ENCODE measurements at places on chromosomes 2 and 18.
A peak's percentile ranks its signal among the peaks of the same experiment; 100 is the strongest.

- no peak for DNase-seq
These were observed 265.3 kb upstream of the ZEB2 start for GRCh38 chr2:144785253-144785652.

DNA sequence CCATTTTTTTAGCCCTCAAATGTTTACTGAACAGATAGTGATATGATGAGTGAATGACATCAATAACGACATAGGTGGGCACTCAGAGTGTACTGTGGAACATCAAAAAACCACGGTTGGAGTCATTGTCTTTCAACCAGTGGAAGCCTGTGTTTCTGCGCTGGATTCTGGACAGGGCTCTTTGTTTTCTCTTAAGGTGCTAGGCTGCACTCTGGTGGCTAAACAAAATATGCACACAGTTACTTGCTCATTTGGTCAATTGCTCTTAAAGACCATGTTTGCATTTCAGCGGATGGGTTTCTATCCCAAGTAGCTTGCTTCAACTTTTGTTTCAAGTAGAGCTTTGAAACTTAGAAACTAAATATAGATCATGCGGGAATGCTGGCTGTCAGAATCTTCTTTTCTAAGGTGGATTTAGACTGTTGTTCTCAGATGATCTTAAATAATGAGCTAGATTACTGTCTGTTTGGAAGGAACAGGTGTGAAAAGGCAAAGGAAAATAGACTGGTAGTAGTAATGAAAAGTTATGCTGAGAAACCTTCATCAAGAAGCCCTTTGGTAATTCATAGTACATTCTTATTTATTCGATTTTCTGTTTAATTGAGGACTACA, 48.5 kb upstream of the LYPD6B start:
- peak; percentile 74 for DNase-seq

DNA sequence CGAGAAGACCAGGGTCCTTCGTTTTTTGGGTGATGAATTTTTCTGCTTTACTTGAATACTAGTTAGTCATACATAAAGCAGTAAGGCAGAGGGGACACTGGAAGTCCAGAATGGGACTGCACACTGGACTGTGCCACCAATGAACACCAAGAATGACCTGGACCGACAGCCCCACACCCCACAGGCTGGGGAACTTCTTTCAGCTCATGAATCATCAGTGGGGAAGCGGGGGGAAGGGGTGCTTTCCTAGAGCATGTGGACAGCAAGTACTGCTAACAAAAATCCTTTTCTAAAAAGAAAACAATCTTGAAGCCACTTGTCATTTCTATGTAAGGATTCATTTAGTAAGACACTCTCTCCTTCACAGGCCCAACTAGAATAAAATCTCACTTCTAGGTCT, 86.0 kb downstream of the DTNB start:
- no peak for DNase-seq

DNA sequence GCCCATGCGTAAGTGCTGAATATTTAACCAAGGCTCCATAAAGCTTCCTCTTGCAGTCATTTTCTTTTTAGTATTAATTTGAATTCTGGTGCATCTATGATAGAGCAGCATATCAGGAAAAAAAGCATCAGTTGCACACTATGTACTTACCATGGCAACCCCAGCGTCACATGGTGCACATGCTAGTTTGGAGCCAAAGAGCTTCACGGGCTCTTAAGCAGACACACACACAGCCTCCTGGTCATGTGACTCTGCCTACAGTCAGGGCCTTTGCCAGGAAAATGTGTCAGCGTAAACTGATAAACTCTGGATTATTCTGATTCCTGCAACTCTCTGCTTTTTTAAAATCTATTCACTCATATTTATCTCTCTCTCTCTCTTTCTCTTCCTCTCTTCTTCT, 30.2 kb downstream of the NYAP2 start:
- peak; percentile 77 for DNase-seq

- DNase-seq: no peak
These were observed 56.4 kb downstream of the ARHGEF4 start for GRCh38 chr2:130892793-130893785.

DNA sequence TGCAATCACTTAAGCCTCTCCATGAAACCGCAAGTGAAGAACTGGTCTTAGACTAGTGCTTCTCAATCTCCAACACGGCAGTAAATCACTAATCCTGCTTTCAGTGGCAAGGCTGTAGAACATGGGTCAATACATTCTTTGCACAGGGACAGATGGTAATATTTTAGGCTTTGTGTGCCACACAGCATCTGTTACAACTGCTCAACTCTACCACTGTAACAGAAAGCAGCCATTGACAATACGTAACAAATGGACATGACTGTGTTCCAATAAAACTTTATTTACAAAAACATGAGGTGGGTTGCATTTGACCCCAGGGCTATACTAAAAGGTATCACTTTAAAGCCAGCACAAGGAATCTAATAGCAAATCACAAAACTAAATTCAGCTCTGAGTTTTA, 51.1 kb downstream of the RNF152 start:
- no peak for DNase-seq

DNA sequence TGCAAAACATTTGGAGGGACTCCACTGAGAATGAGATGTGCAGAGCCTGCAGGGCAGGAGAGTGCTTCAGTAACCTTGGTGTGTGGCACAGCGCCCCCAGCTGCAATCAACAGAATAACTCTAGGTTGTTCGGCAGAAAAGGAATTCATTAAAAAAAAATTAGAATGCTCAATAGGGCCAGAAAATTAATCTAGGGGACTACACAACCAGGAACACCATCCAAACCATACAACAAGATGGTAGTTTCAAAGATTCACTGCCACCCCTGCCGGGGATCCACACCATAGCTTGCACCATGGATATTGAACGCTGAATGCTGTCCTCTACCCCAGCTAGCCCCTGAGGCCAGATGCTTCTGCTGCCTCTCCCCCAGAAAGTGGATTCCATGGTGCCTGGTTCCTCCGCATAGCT, 50.1 kb downstream of the THUMPD2 start:
- no peak for DNase-seq

DNA sequence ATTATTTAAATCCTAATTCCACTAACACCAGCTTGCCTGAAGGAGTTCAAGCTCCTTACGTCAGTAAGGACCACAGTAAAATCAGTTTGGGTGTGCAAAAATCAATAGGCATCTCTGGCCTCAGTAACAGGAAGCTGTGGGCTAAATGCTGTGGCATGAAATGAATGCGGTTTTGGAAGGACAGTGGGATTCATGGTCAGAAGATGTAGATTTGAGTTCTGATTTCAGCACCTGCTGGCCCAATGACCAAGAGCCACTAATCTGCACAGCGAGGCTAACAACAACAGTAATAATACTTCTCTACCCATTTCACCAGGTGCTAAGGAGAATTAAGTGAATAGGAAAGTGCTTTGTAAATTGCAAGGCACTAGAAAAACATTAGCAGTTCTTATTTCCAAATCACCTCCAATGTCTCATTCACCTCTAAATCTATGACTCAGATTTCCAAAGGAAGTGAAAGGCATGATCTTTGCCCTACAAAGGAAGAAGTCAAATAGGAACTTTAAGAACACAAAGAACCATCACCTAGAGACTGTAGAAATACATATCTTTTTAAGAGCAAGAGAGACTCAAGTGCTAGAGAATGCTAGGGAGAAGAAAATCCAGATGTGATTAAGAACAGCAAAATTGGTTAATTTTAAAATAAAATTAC, 172.6 kb downstream of the ANKRD44 start:
- no peak for DNase-seq

DNA sequence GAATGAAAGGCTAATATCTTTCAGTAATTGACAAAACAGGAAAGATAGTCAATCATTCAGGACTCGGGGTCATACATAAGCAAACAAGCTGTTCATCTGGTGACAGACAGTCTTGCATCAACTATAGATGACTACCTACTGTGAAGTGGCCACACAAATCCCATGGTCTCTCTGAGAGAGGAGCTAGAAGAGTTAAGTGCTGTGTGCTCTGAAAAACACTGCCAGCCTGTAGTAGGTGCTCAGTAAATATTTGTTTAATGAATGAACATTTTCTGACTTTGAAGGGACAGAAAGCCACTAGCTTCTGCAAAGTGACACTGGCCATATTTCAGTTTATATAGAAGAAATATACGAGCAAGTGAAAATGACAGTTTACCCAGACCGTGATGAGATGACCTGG, 184.0 kb upstream of the CHAC2 start:
- DNase-seq: no peak

DNA sequence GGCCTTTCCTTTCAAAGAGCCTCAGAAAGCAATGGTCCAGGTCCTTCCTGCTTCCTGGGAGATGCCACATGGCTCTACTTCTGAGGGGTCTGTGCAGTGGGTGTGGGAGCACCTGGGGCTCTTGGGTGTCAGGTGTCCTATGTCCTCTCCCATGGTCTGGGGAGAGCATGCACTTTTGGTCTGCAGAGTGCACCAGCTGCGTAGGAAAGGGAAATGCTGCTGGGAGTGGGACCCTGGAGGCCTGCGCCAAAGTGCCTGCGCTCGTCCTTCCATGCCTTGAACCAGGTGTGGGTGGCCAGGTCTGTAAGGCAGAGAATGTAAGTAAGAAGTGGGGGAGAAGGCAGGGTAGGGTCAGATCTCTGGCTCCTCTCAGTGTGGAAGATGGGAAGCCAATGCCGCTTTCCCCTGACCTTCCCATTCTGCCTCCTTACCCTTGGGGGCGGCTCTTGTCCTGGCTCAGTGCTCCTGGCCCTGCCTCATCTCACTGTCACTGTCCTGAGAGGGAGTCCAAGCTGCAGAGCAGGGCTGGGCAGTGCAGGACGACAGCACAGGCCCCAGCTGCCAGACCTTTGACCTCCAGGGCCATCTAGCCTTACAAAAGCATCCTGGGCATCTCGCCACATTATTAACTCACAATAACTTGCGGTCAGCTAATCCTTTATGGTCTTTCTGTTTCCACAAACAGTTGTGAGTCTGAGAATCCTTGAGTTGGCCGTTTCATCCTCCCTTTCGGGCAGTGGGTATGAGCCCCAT, 6.6 kb upstream of the PROM2 start:
- no peak for DNase-seq

- no peak for DNase-seq
These were observed 73.4 kb downstream of the ACTR2 start for GRCh38 chr2:65300761-65301711.

DNA sequence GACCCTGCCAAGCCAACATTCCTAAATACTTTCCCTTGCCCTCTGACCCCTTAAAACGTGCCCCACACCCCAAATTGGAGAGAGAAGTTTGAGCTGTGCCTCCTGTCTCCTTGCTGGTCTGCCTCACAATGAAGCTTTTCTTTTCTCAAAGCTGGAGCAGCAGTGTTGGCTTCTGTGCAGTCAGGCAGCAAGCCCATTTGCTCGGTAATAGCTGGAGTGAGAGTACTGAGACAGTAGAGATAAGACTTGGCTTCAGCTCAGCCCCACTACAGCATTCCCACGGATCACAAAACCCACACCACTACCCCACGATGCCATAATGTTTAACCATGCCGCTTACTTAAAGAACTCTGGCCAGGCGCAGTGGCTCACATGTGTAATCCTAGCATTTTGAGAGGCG, 73.0 kb downstream of the NCAPH start:
- DNase-seq: no peak

DNA sequence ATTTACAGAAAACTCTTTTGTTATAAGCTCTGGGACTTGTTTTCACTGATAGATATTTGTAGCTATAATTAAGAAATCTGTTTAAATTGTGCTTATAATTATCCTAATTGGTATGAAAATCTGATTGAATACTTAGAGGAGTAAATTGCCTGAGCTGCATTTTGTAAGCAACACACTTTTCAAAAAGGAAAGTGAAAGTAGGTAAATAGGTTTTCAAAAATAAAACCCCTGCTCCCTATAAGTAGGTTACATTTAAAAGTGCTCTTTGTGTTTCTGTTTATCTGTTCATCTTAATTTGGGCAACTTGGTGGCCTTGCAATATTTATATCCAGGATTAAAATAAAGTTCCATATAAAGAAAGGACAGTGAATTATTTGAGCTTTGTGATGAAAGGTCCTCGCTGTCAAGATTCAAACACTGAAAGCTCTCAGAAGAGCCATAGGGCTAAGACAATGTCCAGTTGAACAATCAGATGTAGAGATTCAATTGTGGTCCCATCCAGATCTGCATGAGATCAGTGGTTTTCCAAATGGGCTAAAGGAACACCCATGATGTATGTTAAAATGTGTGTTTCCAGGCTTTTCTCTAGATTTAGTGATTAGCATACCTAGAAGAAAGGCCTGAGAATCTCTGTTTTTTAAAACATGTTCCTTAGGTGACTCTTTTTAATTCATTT, 371.6 kb downstream of the RPRM start:
- DNase-seq: no peak

DNA sequence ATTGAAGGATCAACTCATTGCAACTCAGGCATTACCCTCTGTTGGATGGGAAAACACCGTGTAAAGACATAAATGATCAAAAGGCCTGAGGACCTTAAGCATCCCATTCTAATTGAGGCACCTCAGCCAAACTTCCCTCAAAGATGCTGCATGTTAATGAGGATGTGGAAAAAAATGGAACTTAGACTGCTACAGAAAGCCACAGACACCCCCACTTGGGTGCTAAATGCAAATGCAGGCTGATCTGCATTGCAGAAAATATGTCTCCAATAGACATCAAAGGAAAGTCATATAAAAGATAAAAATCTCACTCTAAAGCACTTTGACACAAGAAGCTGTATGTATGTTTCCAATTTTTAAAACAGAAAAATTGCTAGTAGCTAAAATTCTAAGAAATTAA, 504.7 kb downstream of the KCNJ3 start:
- no peak for DNase-seq

DNA sequence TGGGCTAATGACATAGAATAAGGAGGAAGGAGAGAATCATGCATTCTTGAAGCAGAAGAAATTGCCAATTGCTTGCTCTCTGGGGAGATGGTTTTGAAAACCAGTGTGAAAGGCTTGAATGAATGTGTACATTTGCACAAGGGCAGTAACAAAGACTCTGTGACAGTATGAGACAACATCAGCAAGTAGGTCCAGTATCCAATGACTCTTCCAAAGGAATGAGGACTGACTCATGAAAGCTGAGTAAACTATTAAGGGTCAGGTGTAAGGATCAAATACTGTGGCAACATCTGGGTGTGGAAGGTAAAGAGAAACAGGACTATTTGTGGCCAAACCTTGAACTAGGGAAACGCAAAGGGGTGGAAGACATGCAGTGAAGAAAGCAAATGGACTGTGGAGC, 886.0 kb upstream of the CHAC2 start:
- no peak for DNase-seq

DNA sequence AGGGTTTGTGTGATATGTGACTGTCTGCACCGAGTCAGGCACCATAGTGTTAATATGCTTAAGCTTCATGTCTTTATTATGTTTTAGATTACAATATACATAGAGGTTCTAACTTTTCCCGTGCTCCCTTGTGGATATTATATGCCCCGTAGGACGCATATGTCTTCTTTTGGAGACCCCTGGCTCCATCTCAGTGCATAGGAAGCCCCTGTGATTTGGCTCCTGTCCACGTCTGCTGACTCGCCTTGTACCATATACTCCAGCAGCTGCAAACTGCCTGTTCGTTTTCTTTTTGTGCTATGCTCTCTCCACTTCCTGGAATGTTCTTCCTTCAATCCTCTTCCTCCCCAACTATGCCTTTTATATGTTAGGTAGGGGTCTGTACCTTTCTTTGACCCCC, 110.9 kb downstream of the PTRHD1 start:
- no peak for DNase-seq

GRCh38 chr2:205778356-205778755, 96.1 kb downstream of the NRP2 start:
- DNase-seq: no peak
